ENCODE measurements at places on chromosomes 6 and 20.

GRCh38 chr6:1789092-1789491 lies 179.4 kb downstream of the FOXC1 start:
- no peak for DNase-seq

- no peak for DNase-seq
Measured at GRCh38 chr6:34378470-34378869, 14.0 kb downstream of the NUDT3 start.

GRCh38 chr6:63764318-63764916 lies 128.8 kb downstream of the PHF3 start:
- DNase-seq, result peak; percentile 0

GRCh38 chr6:17877196-17877894 lies 110.1 kb downstream of the KIF13A start:
- no peak for DNase-seq

- no peak for DNase-seq
Measured at GRCh38 chr6:219641-220198, 72.6 kb upstream of the DUSP22 start.

DNA sequence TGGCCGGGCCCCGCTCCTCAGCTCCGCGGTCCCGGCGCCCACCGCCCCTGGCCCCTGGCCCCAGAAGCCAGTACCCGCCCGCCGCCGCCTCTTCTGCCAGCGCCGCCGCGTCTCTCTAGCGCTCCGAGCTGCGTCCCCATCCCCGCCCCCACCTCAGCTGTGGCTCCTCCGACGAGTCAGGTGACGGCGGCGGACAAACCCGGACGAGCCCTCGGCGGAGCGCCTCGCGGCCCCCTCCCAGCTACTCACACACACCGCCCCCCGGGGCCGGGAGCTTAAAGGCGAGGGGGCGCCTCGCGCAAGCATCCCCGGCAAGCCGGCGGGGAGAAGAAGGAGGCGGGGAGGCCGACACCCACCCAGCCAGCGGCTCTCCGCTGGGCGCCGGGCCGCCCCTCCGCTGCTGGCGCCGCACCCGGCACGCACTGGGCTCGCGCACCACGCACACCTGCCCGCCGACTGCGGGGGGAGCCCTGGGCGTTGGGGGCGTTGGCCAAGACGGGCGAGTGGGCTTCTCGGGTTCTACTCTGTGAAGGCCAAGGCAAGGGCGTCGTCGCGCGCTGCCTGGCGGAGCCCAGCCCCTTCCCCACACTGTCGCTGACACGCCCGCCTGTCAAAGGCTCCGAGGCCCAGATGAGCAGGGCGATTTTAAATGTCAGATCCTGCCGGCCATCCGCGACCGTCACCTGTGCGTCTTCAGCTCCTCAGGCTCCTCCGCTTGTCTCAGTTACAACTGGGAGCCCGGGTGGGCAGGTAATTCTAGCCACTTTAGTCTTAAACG lies at the start of gene SNAP91:
SNAP91 (minus strand) TSS at position 132 of the 778 bp plus-strand sequence. CDS start 1,174 bp downstream, outside the sequence.
- DNase-seq, result peak; percentile 62

DNA sequence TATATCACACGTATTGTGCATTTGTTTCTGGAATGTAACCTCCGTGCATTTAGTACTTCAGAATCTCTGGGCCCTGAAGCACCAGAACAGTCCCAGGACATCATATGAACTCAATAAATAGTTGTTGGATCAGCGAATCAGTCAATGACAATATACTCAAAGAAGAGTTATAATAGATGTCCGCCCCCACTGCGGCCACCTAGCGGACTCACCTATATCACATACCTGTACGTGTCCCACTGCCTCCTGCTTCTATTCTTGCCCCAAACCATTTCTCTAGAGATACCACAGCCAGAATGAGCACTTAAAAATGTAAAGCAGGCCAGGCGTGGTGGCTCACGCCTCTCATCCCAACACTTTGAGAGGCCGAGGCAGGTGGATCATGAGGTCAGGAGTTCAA lies 73.9 kb downstream of the DCDC2 start:
- DNase-seq, result no peak

GRCh38 chr20:63501818-63502670 lies 3.2 kb upstream of the EEF1A2 start:
- peak; percentile 80 for DNase-seq

- DNase-seq, result no peak
Measured at GRCh38 chr6:123940551-123940950, 136.9 kb downstream of the NKAIN2 start.

DNA sequence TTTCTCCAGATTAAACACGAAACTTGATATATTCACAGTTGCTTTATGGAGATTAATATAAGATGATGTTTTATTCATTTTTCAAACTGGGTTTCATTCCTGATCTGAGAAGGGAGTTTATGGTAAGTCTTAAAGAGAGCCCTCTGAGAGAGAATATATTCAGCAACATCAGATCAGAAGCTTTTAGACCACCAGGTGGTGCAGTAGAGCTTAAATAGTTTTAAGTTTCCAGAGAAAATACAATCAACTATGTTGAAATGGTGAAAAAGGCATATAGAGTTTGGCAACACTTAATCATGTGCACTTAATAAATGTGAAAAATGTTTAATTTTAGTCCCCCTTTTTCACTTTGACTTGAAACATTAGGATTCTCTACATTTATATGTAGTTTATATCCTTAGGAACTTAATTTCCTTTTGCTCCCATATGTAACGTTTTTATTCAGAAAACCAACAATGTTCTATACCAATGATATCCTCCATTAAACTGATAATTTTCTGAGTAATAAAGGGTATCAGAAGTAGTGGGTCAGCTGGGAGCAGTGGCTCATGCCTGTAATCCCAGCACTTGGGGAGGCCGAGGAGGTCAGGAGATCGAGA lies 86.4 kb upstream of the CLDN20 start:
- no peak for DNase-seq

DNA sequence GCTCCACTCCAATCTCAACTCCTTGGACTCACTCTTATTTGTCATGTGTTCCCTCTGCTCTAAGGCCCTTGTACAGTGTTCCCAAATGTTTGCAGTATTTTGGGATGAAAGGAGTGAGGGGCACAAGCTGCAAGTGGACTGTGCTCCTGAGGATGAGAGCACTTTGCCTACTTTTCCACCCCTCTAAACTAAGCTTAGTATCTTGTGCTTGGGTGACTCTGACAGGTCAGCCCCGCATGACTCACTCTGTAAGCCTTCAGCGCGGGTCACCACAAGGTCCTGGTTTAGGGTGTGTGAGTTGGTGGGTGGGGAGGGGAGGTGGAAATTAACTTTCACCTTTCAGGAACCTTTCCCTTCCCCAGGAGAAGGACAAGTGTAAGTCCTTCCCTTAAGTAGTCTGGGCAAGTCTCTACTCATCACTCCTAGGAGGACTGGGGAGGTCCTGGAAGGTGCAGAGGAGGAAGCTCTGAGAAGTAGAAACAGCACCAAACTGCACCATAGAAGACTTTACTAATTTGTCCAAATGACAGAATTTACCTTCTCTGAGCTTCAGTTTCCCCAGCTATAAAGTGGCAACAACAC lies 68.8 kb upstream of the EPB41L1 start:
- DNase-seq, result no peak

DNA sequence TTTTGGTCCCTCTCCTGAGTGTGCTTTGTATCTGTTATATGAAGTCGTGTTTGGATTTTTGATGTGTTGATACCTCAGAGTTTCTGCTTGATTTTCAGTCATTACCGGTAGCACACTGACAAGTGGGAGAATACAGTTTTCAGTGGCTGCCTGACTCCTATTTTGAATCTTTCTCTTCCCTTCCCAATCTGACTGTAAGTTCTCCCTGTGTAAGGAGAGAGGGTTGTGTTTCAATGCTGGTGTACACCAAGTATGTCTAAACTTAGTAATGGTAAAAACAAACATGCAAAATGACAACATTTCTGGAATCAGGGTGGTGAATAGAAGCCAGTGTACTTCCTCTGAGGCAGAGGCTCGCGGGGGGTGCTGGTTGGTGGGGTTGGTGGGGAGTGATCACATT lies 103.4 kb downstream of the HIVEP1 start:
- DNase-seq, result no peak

- no peak for DNase-seq
Measured at GRCh38 chr6:138654715-138655634, 118.6 kb upstream of the CCDC28A start.

- DNase-seq, result no peak
Measured at GRCh38 chr6:148580442-148580841, 166.4 kb upstream of the UST start.

DNA sequence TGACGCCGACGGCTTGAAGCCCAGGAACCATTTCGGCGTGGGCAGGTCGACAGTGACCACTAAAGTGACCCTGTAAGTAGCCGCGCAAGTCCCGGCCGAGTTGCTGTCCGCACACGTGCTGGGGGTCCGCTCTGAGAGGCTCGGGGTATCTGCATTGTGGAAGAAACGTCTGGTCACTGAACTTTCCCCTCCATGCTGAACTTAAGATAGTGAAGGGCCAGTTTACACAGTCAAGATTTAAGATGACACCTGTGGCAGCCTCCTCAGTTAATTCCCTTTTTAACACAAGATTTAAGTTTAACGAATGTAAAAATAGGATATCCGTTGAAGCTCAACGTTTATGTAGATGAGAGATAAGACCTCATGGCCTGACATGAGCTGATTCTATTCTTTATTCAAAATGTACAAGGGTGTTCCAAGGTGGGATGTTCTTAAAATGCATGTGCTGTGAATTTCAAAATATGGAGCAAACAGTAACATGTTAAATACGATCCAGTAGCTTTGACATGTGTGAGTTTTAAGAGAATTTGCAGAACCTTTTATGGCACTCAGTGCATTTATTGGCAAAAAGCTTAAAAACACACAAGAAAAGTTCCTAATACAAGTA lies 116.2 kb downstream of the RTN4IP1 start:
- DNase-seq, result no peak

DNA sequence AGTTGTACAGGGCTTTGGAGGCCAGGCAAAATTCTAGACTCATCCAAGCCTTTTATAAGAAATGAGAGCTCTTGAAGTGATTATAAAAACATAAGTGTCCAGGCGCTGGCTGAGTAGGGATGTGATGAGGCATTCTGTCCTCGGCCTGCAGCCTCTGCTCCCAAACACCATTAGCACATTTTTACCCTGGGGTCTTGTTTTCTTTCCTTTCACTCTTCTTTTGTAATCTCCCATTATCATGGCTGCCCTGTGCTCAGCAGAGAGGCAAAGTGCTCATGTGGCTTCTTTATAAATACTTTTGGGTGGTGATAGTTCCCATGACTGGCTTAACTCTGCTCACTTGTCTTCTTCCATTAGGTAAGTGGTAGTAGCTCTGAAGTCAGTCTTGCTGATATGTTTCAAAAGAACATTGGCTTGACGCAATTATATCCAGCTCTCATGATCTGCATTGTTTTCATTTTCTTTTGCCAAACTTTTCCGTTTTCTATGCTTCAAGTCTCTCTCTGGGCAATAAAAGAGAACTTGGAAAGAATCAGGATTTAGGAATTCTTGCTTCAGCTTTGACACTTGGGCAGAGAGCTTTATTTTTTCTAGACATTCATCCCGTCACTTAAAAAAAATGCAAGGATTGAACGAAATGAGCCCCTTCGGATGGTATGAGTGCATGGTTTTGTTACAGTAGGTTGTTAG lies 61.1 kb downstream of the CAP2 start:
- DNase-seq, result no peak

DNA sequence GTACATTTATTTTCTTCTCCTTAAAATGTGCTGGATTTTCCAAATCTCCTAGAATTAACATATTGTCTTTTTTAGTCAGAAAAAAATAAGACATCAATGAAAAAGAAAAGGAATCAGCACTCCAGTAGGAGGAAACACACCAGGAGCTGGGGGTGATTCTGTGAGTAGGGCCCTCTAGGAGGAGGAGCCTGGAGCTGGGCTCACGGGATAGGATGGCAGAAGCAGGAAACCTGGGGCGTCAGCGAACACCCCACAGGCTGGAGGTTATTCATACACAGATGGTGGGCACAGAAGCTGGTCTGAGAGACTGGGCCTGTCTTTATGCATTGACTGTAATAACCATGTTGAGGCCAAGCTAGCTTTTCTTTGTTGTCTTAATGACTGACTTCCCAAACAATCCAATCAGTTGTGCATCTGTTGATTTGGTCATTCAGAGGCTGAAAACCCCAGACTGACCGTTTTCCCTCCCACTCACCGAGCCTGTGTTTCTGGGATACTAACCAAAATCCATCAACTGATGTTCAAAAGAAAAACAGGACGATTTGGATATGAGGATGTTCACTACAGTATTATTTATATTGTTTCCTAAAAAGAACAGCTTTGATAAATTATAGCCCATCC lies 53.1 kb downstream of the CPNE5 start:
- no peak for DNase-seq

DNA sequence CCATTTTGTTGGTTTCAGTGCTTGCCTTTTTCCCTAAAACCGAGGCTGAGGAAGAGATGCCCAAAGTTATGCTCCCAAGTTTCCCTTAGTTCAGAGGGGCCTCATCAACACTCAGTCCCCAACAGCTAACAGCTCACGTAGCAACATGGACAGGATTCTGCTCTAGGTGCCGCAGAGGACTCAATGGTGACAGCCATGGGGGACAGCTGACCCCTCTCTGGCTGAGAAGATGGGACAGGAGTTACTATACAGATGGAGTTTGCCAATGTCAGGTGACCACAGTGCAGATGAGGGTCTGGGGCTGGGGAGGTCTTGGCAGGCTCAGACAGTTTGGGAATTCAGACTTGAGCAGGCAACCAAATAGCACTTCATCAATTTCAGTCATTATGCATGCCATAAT lies 67.3 kb downstream of the NPEPL1 start:
- no peak for DNase-seq

DNA sequence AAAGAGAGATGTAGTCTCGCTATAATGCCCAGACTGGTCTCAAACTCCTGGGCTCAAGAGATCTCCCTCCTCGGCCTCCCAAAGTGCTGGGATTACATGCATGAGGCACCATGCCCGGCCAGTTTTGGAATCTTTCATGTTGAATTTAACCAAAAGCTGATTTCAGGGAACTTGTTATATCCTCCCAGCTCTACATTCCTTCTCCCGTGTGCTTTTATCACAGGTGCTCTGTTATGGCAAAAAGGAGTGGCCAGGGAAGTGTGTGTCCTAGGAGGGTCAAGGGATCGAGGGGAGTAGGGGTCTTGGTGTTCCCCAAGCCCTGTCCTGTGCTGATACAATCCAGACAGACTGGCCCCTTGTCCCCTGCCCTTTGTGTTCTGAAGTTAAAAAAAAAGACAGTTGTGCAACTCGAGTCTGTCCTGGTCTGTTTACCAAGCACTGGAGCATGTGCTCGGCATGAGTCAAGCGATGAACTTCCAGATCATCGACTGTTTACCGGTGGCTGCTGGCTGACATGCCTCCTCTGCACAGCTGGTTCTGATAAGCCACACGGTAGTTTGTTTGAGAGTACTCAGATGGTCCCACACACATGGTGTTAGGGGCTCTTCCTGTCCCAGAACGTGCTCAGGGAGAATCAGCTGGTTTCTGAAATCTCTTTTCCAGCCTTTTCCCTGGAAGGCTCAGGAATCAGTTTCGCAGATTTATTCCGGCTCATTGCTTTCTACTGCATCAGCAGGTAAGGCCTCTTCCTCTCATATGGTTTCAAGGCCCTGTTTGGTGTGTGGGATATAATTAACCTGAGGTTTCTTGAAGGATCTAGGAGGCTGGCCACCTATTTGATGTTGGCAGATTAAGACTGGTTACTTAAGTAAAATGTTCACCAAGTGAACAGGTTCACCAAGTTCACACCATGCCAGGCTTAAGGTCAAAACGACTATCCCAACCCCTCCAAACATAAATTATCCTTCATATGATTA lies 52.6 kb upstream of the NAA20 start:
- DNase-seq, result no peak
